ENCODE measurements at places on chromosomes 12 and 14.

DNA sequence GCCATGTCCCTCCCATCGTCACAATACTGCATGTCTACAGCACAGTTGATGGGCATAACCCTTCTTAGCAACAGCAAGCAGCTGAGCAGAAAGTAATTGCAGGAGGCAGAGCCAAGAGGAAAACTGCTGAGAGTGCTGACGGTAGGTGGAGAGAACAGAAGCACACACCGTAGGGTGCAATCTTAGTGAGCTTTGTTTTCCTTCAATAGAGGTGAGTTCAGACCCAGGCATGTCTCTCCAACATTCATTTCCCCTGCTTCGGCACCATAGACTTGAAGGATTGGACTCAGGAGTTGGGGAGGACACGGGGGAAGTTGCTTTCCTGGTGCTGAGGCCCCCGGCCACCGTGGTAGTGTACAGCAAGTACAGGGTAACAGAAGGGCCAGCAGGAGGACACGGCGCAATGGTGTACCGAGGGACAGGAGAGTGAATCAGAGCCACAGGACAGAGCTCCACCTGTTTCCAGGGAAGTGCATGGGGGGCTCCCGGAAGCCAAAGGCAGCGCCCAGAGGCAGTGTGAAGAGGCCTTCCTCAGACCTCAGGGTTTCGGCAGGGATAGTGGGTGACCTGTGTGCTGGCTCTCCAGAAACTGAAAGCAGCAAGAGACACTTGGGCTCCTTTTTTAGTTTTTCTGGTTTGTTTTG is 36.3 kb upstream of the SINHCAF start:
- no peak for DNase-seq

DNA sequence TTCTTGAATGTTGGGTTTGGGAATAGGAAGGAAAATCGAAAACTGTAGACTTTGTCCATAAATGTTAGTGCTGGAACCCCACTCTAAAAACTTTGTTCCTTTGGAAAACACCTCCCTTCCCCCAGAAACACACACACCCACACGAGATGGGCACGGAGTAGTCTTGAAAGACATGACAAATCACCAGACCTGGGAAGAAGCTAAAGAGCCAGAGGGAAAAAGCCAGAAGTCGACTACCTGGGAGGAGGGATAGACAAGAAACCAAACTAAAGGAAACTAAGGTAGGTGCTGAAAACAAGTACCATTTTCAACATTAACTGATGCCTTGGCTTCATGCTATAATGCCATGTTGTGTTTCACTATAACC is 925 bp upstream of the NANOG start:
- no peak for DNase-seq

GRCh38 chr14:38285962-38286361 is 30.1 kb upstream of the CLEC14A start:
- no peak for DNase-seq

DNA sequence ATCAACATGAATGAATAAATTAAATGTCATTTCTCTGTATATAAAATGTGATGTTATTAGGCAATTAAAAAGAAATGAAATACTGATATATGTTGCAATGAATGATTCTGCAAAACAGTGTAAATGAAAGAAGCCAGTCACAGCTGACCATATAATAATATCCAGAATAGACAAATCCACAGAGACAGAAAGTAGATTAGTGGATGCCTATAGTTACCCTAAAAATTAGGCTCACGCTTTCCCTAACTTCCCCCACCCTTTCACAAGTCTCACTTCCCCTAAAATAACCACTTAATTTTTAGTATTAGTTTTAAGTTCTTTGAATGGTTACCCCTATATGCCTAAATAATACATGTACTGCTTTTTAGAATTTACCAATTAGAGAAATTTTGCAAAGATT is 348.9 kb upstream of the FAR2 start:
- DNase-seq: no peak

DNA sequence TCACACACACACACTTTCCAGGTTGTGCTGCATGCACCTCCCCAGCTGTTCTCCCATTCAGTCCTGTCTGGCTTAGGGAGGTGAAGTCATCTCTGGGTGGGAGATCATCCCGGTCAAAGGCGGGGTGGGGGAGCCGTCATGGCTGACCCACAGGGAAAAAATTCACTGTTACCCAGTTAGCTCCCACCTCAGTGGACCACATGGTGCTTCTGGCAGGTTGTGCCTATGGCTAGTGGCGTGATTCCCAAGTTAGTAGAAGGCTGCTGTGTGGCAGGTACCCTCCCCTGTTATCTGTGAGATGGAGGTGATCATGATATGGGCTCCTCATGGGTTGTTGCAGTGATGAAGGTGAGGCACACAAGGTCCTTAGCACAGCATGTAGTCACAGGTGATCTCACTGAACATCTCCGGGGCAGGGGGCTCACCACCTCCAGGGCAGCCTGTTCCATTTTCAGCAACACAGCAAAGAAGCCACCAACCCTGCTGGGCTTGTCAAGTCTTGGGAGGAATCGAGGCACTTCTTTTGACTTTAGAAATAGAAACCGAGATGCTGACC is 154.9 kb upstream of the CCND2 start:
- no peak for DNase-seq

GRCh38 chr14:74492776-74493342 is at the start of gene NPC2:
TSS of gene NPC2 (minus strand) at chr14:74493305. CDS start at chr14:74493274, 31 bp downstream.
- no peak for DNase-seq

All from activated naive CD4-positive, alpha-beta T cell treated with anti-CD3 and anti-CD28 coated beads, Interleukin-2, amount 50 U/mL, for 72 hours (primary cell).